Gastrocnemius medialis (tissue), 4 donors: ENCODE measurements at places on chromosomes 1 and 21. TPM values are rescaled to one million over a fixed set of nuclear protein-coding genes. Genes with fewer than 3 reads are reported as not detected.

BRDT gene
- not detected for total RNA-seq

ADGRL4 gene
- total RNA-seq: 13.4 TPM

ITLN2 gene
- not detected for total RNA-seq

OVAAL gene
- not detected for total RNA-seq

HEATR1 gene
- 16.0 TPM for total RNA-seq

ITLN1 gene
- total RNA-seq: 0.61 TPM

CELA3B gene
- total RNA-seq: not detected

ZMYND12 gene
- total RNA-seq: not detected

HAO2 gene
- total RNA-seq: not detected

CFHR1 gene
- total RNA-seq: not detected

CFAP141 gene
- not detected for total RNA-seq

NCF2 gene
- total RNA-seq: 5.0 TPM

UTS2 gene
- total RNA-seq: not detected

DTL gene
- 0.52 TPM for total RNA-seq

AZIN2 gene
- total RNA-seq: 1.3 TPM

NOL9 gene
- total RNA-seq: 22.5 TPM

ZNF593OS gene
- not detected for total RNA-seq

RHOC gene
- 82.6 TPM for total RNA-seq

TMEM61 gene
- total RNA-seq: not detected

KLF17 gene
- not detected for total RNA-seq

CAMK2N1 gene
- 1.3 TPM for total RNA-seq

SYCP1 gene
- total RNA-seq: not detected

GCSAML gene
- total RNA-seq: not detected

KRTAP19-1 gene
- total RNA-seq: not detected

CRNN gene
- not detected for total RNA-seq

PPFIA4 gene
- total RNA-seq: 40.8 TPM

LRRC39 gene
- 52.7 TPM for total RNA-seq
